Activated gamma-delta T cell treated with Interleukin-2 at 50 U/mL for 16 hours (primary cell): ENCODE measurements at places on chromosomes 1 and 21.

GRCh38 chr1:40703316-40703715 lies 11.8 kb downstream of the NFYC start:
- DNase-seq: no peak

DNA sequence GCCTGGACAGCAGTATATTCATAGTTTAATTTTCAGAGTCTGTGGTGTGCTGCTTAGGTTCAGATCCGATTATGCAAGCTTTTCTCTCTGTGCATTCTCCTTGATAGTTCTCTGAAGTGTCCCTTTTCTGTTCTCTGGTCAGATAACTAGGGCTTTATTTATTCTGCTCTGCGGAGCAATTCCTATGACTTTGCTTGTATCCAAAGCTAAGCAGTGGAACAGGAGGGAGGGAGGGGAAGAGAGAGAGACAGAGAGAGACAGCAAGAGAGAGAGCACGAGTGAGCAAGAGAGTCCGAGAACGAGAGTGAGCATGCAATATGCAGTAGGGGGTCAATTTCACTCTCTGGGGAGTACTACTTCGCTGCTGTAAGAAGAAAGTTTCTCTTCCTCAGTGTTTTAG lies 113.3 kb downstream of the XPR1 start:
- no peak for DNase-seq

DNA sequence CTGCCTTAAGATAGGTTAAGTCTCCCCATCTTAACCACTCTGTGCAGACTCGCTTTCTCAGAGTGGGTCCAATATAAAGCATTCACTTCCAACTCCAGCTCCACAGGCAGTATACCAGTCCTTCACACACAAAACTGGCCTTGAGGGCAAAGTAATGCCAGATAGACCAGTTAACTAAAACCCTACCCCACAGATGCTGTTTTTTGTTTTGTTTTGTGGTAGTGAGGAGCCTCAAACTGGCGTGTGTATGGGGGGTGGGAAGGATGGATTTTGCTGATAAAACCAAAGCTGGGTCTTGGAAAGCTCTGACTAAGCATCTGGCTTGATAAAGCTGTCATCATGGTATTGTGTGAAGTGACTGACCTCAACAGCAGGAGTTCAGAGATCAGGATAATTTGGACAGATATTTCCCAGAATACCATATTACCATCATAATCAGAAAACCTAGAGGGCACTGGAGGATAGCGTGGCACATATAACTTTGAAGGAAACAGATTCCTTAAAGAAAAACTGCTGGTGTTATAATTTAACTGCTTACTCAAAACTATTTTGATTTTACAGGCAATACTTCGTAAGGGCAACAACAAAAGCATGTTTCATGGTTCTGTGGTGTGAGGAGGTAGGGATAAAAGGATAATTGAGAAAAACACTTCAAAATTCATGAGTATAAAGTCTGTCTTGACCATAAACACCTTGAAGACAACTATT lies 29.6 kb upstream of the CPLANE2 start:
- DNase-seq: no peak

GRCh38 chr1:74679811-74680210 lies 6.2 kb upstream of the ERICH3 start:
- no peak for DNase-seq

- no peak for DNase-seq
Measured at GRCh38 chr1:206464456-206464964, 5.8 kb upstream of the IKBKE start.

GRCh38 chr1:25906644-25907300 lies 553 bp upstream of the STMN1 start:
- DNase-seq: peak; percentile 6

DNA sequence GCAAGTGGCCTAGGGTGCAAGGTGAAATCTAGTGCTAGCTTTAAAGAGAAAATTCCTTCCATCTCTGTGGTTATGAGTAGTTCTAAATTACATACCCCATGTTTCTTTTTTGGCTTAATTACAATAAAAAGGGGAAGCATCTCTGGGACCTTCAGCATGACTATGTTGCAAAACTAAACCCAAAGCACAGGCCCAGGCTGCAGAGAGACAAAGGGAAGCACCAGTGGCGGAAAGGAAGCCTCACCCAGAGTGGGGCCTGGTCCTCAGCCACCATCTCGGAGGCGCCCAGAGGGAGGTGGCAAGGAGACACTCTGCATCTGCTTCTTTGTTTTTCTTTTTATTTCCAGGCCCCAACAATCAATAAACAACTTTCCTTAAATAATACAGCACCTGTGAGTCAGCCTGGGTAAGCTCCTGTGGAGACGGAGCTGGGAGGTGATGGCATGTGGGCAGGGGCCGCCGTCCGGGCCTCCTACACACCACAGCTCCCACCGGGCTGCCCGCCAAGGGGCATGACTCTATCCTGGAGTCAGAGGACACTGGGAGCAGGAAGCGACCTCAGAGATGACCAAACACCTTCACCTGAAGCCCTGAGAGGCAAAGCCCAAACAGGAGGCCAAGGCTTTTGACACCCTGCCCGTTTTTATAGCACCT lies 21.7 kb downstream of the ITPKB start:
- no peak for DNase-seq

DNA sequence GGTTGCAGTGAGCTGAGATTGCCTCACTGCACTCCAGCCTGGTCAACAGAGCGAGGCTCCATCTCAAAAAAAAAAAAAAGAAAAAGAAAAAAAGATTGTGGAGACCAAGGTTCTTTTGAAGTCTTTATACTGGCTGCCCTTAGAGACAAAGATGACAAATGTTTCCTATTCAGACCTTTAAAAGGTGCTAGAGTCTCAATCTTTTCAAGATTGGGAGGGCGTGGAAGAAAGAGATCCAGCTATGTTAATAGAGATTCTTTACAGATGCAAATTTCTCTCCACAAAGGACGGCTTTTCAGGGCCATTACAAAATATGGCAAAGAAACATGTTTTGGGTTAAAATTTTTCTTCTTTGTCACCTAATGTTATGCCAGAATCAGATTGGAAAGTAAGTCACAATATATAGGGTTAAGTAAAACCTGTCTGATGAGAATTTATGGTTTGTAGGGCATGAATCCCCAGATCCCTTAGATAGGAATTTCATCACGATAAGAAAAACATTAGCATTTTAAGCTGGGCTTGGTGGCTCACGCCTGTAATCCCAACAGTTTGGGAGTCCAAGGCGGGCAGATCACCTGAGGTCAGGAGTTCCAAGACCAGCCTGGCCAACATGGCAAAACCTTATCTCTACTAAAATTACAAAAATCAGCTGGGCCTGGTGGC lies 13.0 kb upstream of the MORC3 start:
- DNase-seq: no peak
